ENCODE measurements at places on chromosomes 16 and 17. TPM values are rescaled to one million over a fixed set of nuclear protein-coding genes. Genes with fewer than 3 reads are reported as not detected.

DNA sequence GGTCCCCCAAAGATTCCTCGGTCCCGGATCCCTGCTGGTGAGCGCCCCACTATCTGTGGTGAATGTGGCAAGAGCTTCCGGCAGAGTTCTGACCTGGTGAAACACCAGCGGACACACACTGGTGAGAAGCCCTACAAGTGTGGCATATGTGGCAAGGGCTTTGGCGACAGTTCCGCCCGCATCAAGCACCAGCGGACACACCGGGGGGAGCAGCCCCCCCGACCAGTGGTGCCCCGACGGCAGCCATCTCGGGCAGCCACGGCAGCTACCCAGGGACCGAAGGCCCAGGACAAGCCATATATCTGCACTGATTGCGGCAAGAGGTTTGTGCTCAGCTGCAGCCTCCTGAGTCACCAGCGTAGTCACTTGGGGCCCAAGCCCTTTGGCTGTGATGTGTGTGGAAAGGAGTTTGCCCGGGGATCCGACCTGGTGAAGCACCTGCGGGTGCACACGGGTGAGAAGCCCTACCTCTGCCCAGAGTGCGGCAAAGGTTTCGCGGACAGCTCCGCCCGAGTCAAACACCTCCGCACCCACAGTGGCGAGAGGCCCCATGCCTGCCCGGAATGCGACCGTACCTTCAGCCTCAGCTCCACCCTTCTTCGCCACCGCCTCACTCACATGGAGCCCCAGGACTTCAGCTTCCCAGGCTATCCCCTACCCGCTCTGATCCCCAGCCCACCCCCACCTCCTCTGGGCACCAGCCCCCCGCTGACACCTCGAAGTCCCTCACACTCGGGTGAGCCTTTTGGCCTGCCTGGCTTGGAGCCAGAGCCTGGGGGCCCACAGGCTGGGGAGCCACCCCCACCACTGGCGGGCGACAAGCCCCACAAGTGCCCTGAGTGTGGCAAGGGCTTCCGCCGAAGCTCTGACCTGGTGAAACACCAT lies 2.8 kb downstream of the ZNF48 start:
- peak; percentile 21 for DNase-seq

WFDC1 gene
- total RNA-seq: 1.5 TPM

- DNase-seq: no peak
Measured at GRCh38 chr17:8520981-8521380, 85.3 kb downstream of the NDEL1 start.

NGFR gene
- total RNA-seq: 10.0 TPM

- no peak for DNase-seq
Measured at GRCh38 chr16:65961476-65962143, 404.9 kb upstream of the CDH5 start.

- no peak for DNase-seq
Measured at GRCh38 chr16:72018470-72018869, 9.9 kb downstream of the DHODH start.

- DNase-seq: no peak
Measured at GRCh38 chr17:12769981-12770380, 19.3 kb upstream of the ARHGAP44 start.

ALDOA gene
- 4,126 TPM for total RNA-seq

GRCh38 chr16:78647019-78647418 lies 547.6 kb downstream of the WWOX start:
- no peak for DNase-seq

CCL5 gene
- 1.7 TPM for total RNA-seq

ASB16 gene
- total RNA-seq: 14.5 TPM

MEOX1 gene
- total RNA-seq: 11.1 TPM

DNA sequence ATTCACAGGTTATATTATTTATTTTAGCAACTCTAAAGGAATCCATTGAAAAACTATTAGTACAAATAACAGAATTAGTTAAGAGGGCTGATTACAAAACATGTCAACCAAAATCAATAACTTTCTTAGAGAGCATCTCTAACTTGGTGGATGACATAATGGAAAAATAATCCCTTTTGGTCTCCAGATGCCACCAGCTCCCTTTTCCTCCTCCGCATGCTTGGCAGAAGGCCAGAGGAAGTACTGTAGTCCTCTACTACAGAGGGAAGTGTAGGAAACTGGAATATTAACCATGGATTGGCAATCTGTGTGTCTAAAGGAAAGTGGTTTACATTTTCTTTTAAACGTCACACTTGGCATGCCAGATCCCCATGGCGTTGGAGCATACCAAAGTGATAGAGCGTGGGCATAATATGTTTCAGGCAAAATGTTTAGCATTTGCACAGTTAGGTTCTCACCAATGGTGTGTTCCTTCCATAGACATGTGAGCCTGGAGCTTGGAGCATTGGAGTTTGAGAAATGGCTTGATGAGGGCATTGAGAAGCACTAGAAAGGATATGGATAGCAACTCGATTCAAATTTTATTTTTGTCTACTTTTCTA lies 106.3 kb downstream of the PRKCB start:
- DNase-seq: no peak

- DNase-seq: peak; percentile 78
Measured at GRCh38 chr16:21283521-21284289, 5.6 kb upstream of the CRYM start.

DNA sequence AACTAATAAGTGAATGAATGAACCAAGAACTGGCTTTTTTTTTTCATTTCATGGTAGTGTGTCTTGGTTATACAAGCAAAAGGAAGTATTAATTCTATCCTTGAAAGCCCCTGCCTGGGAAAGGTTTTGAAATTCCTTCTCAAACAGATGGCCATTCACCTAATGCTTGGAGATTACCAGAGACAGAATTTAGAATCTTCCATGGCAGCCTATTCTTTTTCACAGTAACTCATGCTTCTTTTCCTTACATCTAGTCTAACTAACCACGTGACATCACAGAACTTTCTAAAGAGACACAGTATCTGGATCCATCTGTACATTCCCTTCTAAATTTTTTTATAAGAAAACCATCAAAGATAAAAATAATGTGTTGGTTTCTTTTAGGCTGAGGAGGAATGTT lies 151.6 kb downstream of the FTO start:
- no peak for DNase-seq

DNA sequence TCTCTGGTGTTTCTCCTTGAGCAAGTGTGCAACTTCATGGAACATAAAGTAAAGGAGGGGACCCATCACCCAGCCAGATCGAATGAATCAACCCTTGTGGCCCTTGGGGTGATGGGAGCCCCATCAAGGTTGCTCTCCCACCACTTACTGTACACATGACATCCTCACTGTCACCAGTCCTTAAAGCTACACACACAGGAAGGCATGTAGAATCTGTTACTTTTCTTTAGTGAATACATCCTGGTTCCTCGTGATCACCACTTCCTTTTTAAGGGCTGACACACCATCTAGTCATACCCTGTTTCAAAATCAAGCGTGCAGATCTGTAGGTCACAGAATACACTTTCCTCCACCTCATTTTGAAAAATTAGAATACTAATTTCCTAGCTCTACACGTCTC lies 22.6 kb upstream of the MPHOSPH6 start:
- DNase-seq: no peak
